Substantia nigra (tissue), 51 donors: ENCODE measurements at places on chromosomes 4 and X.

- DNase-seq, result no peak
These were observed 246.0 kb upstream of the ARSJ start for GRCh38 chr4:114225436-114225835.

DNA sequence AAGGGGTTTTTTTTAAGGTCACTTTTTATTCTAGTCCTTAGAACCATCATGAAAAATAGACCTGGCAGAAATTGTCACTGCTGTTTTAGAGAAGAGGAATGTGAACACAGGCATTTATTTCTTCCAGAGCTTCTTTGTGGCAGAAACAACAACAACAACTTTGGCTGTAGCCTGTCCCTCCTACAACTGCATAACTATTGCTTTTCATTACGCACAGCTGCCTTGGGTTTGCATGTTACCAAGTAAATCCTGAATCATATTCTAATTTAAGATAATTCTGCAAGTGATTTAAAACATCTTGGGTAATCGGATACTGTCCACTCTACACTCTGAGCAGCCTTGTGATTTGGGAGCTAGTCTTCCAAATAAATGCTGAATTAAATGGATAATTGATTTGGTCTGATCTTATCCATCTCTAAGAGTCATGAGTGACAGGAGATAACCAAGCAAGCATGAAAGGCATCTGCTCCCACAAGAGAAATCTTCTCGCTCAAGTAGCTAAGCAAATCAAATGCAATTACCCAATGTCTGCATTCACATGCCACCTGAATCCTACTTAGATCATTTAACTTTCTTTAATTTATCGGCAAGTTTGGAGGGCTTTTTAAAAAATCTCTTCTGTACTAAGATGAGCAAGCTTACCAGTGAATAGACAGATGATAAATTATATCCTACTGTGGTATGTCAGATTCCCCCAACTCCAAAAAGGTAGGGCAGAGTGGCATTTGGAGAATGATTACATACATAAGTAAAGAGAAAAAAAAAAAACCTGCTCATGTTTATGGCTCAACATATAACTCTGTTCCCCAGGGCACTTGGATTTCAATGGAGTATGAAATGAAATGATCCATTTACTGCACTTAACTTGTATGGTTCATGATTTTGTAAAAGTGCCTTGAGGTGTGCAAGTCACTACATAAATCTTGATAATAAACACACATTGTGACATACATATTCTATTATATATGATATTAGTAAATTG, 73.6 kb downstream of the EGF start:
- DNase-seq, result no peak

DNA sequence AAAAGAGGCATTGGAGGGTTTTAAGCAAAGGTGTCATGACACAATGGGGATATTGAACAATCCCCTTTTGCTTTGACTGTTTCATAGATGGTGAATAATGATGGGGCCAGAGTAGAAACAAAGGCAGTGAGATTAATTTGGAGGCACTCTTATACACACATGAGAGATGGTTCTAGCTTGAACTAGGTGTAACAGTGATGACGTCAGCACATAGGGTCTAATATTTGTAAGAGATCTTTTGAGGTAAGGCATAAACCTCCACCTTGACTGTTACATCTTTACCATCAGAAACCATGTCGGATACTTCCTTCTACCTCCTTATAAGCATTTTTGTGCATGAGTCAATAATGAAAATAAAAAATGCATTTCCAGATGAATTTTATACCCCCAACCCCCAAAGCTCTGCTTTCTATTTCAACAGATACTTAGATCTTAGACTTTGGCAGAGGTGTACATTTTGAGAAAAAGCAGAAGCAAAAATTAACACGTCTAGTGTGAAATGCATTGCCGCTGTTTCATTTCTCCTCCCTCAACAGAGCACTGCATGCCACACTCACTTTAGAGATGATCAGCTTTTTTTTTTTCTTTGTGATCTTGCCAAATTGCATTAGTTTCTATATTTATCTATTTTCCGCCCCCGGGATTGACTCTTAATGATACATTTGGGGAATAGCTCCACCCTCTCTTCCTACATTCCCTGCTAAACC, 87.2 kb downstream of the HS3ST1 start:
- DNase-seq, result no peak

- no peak for DNase-seq
These were observed 472.9 kb upstream of the GALNTL6 start for GRCh38 chr4:171340258-171340657.

DNA sequence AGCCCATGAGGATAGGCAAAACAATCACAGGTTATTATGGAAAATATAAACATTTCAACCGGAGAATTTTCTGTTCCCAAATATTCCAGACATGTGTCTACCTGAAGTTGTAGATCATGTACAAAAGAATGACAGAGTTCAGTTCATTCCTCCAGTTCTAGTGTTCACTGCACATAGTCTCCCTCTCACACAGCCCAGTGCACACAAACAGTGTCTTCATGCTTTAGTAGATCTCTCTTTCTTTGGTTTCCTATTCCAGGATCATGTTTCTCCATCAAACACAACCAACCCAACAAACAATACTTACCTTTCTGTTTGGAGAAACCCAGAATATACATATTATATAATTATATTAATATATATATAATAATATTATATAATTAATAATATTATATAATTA, 671.9 kb downstream of the TRIML1 start:
- no peak for DNase-seq

- no peak for DNase-seq
These were observed 27.7 kb downstream of the NHSL2 start for GRCh38 chrX:71938371-71938770.

- DNase-seq, result no peak
These were observed 28.0 kb downstream of the TBC1D19 start for GRCh38 chr4:26611885-26612284.

DNA sequence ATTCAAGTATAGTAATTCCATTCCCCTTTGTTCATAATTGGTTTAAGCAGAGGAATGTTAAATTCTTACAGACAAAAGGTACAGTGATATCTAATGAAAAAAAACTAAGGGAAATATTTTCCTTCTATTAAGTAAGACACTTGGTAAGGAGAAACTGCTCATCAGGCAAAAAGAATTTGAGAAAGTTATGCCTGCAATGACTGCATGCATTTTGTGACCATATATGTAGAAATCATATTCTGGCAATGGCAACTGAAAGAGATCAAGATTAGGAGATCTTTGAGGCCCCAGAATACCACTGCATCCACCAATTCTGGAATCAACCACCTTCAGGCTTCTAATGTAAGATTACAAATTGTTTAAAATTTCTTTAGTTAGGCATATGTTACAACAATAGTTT, 364.8 kb downstream of the PCDH10 start:
- DNase-seq, result no peak

DNA sequence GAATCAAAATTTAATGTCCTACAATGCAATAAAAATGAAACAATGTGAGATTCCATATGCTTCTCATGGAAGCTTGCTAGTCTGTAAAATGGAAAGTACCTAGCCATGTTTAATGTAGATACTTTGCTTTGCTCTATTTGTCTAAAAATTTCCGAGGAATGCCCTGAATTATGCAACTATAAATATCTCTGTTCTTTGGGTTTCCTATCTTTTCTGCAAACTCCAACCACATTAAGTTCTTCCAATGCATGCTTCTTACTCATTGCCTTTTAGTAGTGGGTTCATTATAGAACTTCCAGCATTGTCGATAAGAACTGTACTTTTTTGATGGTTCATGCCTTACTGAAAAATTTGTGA, 178.3 kb downstream of the RASL11B start:
- DNase-seq, result no peak

GRCh38 chrX:68424719-68425118, 8.6 kb downstream of the OPHN1 start:
- DNase-seq, result no peak

DNA sequence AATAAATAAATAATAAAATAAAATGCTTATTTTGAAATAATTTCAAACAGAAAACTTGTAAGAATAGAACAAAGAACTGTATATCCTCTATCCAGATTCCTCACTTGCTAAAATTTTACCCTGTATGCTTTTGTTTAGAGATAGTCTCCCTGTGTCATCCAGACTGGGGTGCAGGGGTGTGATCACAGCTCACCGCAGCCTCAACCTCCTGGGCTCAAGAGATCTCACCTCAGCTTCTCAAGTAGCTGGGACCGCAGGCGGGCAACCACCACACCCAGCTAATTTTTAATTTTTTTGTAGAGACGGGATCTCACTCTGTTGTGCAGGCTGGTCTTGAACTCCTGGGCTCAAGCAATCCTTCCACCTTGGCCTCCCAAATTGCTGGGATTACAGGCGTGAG, 17.5 kb upstream of the ARAF start:
- DNase-seq, result no peak

DNA sequence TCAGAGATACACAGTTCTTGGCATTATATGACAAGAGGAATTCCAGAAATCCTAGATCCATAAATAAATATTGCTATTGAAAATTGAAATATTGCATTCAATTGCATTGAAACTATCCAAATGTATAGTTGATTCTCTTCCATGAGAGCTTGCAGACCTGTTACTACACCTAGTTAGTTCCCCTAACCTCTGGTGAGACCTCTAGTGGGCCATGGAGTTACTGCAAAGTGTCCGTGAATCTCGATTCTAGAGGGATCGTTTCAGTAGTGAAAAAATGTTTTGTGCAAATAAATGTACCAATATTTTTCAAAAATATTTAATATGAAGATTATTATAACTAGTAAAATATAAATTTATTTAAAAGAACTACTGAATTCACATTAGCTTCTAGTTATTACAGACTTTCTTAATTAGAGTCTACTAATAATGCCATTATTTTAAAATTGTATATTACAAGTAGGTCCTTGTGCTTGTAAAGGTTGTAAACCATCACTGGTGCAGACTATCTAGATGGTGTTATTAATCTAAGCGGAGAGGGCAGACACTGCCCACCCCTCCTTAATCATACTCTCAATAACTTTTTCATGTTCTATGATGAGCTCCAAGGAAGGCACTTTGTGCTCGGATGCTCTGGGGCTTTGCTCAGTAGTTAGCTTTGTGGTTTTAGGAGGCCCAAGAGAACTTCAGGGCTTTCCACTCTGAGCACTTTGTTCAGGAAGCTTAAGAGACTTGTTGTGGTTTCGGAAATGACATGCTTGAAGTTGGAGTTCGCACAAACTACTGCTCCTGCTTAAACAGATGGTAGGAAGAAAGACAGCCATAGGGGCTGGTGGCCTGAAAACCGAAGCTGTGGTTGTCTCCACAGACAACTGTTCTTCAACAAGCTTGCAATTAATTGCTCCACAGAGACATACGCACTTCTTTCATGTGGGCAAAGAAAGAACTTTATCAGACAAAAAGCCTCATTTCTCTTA, 42.8 kb downstream of the IL21 start:
- no peak for DNase-seq

- no peak for DNase-seq
These were observed 391.5 kb downstream of the SPOCK3 start for GRCh38 chr4:166842795-166843261.

- DNase-seq, result no peak
These were observed 547.7 kb upstream of the DIPK2B start for GRCh38 chrX:45748369-45748774.

DNA sequence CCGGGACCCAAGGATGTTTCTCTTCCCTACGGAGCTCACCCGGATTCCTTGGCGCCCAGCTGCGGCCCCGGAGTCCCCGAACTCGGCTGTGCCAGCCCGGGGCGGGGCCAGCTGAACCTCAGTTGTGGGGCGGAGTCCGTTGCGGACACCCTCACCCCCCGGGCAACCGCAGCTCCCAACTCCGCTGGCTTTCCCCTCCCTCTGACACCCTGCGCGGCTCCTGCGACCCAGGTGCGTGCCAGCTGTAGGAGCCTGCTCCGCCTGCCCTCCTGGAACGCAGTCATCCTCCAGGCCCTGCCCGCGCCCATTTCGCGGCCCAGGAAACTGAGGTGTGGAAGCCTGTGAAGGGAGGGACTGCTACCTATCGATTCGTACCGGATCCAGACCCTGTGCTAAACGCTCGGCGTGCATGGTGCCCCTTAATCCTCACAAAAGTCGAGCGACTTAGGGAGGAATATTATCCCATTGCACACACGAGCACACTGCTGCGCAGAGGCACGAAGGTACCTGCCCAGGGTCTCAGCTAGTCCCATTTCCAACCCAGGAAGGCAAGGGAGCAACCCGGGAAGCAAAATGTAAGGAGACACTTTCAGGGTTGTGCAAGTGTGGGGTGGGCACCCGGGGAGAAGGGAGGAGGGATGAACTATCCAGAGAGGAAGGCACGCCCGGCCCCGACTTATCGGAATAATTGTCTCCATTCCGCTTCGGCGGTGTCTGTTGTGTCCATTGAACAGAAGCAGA, 12.3 kb downstream of the MSX1 start:
- DNase-seq, result no peak

DNA sequence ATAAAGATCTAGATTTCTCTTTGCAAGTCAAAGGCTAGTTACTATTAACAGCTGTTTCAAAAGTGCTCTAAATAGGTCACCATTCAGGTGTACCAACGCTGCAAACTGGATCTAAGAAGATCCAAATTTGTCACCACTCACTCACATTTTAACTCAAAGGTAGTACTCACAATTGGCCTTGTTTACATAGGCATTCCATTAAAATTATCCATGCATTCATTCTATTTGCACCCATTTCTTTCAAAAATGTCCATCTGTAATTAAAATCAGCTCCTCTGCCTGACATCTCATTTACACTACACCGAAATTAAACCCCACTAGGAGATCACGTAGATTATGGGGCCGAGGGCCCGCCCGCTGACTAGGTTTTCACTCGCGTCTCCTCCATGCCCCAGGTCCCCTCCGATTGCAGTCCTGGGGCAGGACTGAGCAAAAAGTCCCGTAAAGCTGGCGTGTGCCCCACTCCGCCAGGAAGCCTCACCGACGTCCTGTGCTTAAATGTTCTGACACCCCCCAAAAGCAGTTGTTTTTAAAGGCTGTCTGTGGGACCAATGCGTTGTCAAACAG, 1.3 kb upstream of the ING2 start:
- DNase-seq, result no peak

DNA sequence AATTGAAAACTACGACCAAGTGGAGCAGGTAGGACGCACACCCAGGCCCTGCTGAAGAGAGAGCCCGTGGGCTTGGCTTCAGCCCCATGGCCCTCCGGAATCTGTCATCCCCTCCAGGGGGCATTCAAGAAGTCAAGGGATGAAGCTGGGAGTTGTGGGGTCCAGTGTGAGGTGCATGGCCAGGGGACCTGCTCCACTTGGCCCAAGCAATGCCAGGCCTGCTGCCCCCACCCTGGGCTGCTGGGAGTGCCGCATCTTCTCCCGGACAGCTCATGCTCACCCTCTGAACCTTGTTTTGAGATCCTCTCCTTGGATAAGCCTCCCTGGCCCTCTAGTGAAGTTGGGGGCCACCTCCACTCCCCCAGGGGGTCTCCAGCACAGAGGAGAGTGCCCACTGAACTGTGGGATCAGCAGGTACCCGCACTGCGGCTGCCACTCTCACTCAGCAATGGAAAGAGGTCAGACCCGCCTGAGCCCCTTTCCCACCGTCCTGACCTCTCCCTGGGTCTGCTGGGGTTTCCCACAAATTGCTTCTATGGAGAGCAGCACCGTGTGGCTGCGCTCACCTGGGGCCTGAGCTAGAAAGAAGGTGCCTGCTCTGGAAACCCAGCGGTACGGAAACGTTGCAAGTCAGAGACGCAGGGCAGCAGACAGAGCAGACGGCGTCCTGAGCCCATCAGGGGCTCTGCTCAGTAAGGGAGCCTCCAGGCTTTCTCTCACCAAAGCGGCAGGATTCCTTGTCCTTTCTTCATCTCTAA, 5.0 kb upstream of the ABLIM2 start:
- DNase-seq, result no peak
